ENCODE measurements at places on chromosomes 11 and 22. TPM values are rescaled to one million over a fixed set of nuclear protein-coding genes. Genes with fewer than 3 reads are reported as not detected.

TEX12 gene
- total RNA-seq, result not detected

POLR2F gene
- total RNA-seq, result 484 TPM

ARHGAP8 gene
- total RNA-seq, result not detected

PRG2 gene
- 0.58 TPM for total RNA-seq

CASP1 gene
- not detected for total RNA-seq

AMOTL1 gene
- 86.9 TPM for total RNA-seq

TXNRD2 gene
- total RNA-seq, result 45.2 TPM

TMPRSS4 gene
- total RNA-seq, result not detected

P2RY2 gene
- total RNA-seq, result not detected

ASPHD2 gene
- 1.4 TPM for total RNA-seq

ASCL2 gene
- total RNA-seq, result not detected

POU2AF2 gene
- not detected for total RNA-seq

RFPL3 gene
- not detected for total RNA-seq

RAB6A gene
- total RNA-seq, result 36.0 TPM

GVQW3 gene
- total RNA-seq, result 4.4 TPM

KCNK4 gene
- total RNA-seq, result 0.68 TPM

MS4A12 gene
- not detected for total RNA-seq

ACTN3 gene
- not detected for total RNA-seq

NNMT gene
- total RNA-seq, result 300 TPM

MYRF gene
- total RNA-seq, result 3.1 TPM

SYT12 gene
- 0.19 TPM for total RNA-seq

SPDYC gene
- total RNA-seq, result not detected

KRTAP5-11 gene
- not detected for total RNA-seq

BAIAP2L2 gene
- total RNA-seq, result 44.1 TPM

LMO2 gene
- total RNA-seq, result 0.93 TPM

HNRNPUL2 gene
- total RNA-seq, result 13.6 TPM

LYVE1 gene
- not detected for total RNA-seq

Measured in A375 (cell line).